Prostate gland (tissue), 2 donors: ENCODE measurements at places on chromosomes 3 and 15. TPM values are rescaled to one million over a fixed set of nuclear protein-coding genes. Genes with fewer than 3 reads are reported as not detected.
A peak's percentile ranks its signal among the peaks of the same experiment; 100 is the strongest.

GOLGA8O gene
- 7.7 TPM for total RNA-seq

PYGO1 gene
- total RNA-seq = 12.3 TPM

- no peaks in the 10 kb centered on the region for H3K27me3 ChIP-seq
- H3K27ac ChIP-seq = no peak overlapping the region
- H3K4me3 ChIP-seq = no peak overlapping the region
- no peaks in the 10 kb centered on the region for H3K4me1 ChIP-seq
- no peak for DNase-seq
Observed at GRCh38 chr15:77474310-77474988, 53.8 kb downstream of the HMG20A start.

GRCh38 chr3:129358177-129358771 is 70.2 kb downstream of the EFCAB12 start:
- H3K4me1 ChIP-seq = no peaks in the 10 kb centered on the region
- H3K4me3 ChIP-seq = no peak overlapping the region
- H3K36me3 ChIP-seq = no peaks in the 10 kb centered on the region
- DNase-seq = no peak

LMAN1L gene
- total RNA-seq = 219 TPM

DNA sequence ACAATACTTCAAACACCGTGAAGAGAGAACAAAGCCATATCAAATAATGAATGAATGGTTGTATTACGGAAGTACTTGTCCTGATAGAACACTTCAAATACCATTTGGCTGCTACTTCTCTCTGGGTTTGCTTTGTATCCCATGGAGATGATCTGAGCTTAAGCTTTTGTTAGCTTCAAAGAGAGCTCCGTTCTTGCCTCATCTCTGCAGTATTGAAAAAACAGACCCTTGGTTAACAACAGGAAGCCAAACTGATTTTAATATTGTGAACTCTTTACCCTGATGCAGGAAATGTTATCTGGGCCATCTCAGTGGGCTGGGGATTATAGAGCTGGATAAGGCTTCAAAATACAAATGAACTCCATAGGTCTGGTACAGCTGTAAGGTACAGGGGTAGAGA is 101.0 kb downstream of the CHL1 start:
- H3K36me3 ChIP-seq = no peaks in the 10 kb centered on the region
- H3K27me3 ChIP-seq = no peaks in the 10 kb centered on the region
- H3K4me3 ChIP-seq = no peak overlapping the region
- no peak overlapping the region for H3K27ac ChIP-seq
- no peak for DNase-seq

ASB14 gene
- not detected for total RNA-seq

DNA sequence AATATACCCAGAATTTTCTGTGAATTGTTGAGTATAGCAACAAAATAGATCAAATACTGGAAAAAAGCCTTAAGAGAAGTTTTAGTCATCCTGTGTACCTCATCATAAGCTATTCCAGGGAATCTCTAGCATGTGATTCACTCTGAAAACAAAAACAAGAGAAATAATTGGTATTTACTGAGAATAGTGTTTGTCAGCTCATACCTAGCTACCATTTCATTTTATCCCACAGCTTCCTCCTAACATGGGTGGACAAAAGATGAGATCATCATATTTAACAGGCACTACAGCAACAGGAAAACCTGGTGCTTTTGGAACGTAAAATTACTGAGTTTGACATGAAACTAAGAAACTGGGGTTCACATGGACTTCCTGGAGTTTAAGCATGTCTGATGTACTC is 753.5 kb upstream of the NECTIN3 start:
- H3K4me1 ChIP-seq = no peaks in the 10 kb centered on the region
- H3K27me3 ChIP-seq = no peaks in the 10 kb centered on the region
- DNase-seq = no peak
- H3K4me3 ChIP-seq = no peak overlapping the region
- H3K27ac ChIP-seq = no peak overlapping the region

SLC22A13 gene
- 1.6 TPM for total RNA-seq

ZNF80 gene
- not detected for total RNA-seq

DNA sequence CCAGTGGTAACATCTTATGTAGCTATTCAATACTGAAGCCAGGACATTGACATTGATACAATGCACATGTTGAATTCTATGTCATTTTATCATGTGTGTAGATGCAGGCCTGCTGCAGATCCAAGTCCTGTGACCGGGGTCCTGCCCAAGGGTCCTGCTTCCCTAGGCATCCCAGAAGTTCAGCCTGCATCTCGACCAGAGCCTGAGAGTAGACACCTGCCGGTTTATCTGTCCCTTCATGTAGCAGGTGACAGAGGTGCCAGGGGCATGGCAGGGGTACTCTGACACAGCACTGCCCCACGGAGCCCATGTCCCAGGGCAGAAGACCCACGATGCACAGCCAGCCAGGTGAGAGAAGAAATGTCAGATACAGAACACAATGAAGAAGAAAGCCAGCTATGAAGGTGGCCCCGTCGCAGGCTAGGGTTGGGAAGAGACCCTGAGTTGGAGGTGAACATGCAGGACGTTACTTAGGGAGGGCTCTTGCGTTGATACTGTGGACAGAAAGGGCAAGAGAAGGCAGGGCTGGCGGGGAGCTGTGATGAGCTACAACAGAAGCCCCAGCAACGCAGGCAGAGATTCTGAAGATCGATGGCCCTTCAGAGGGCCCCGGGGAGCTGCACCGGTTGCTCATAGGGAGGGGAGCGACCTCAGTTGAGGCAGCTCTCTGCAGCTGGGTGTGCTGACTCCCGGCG is 51.0 kb downstream of the TPRA1 start:
- no peaks in the 10 kb centered on the region for H3K27me3 ChIP-seq
- H3K27ac ChIP-seq = no peak overlapping the region
- peaks cover 9% of the 10 kb centered on the region for H3K4me1 ChIP-seq
- no peak overlapping the region for H3K4me3 ChIP-seq
- no peaks in the 10 kb centered on the region for H3K36me3 ChIP-seq

GRCh38 chr3:141057436-141057835 is 6.3 kb downstream of the SPSB4 start:
- H3K4me1 ChIP-seq = no peaks in the 10 kb centered on the region
- H3K36me3 ChIP-seq = no peaks in the 10 kb centered on the region
- H3K4me3 ChIP-seq = no peak overlapping the region
- DNase-seq = no peak
- H3K27me3 ChIP-seq = no peaks in the 10 kb centered on the region
- no peak overlapping the region for H3K27ac ChIP-seq

DAZL gene
- 21.5 TPM for total RNA-seq

- H3K27me3 ChIP-seq = no peaks in the 10 kb centered on the region
- H3K36me3 ChIP-seq = no peaks in the 10 kb centered on the region
- H3K27ac ChIP-seq = no peak overlapping the region
- no peak overlapping the region for H3K4me3 ChIP-seq
- H3K4me1 ChIP-seq = no peaks in the 10 kb centered on the region
- no peak for DNase-seq
Observed at GRCh38 chr3:111128884-111129283, 57.3 kb downstream of the NECTIN3 start.

DNA sequence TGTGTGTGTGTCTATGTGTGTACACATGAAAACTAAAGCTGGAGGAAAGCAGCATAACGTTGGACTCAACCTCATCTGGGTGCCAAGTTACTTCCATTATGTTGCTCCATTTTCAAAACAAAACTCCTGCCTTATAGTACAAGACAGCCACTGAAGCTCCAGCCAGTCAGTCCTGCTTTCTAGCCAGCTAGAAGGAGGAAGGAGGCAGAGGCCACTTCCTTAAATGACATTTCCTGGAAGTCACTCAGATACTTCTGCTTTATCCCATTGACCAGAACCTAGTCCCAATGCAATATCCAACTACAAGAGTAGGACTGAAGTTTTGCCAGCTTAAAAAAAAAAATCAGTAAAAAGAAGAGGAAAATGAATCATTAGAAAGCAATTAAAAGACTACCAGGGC is 31.7 kb downstream of the CADPS start:
- no peaks in the 10 kb centered on the region for H3K36me3 ChIP-seq
- DNase-seq = no peak
- H3K4me3 ChIP-seq = no peak overlapping the region
- H3K27ac ChIP-seq = no peak overlapping the region

DNA sequence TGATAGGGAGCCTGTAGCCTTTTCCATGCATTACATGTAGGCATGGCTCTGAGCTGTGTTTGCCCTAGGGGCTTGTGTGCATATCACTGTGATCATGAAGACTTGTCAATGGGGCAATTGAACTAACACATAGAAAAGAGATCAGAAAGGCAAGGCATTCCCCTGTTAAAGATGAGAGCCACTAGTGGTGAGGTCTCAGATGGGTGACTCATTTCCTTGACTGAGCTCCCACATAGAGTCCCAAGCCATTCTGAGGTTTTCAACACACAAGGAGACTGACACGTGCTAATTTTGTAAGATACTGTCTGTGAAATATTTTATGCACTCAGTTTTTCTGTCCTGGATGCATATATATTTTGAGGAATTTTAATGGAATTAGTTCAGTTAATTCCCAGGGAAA is 53.8 kb downstream of the SAMMSON start:
- no peak overlapping the region for H3K27ac ChIP-seq
- no peaks in the 10 kb centered on the region for H3K36me3 ChIP-seq
- no peaks in the 10 kb centered on the region for H3K4me1 ChIP-seq
- no peak for DNase-seq

- no peak for DNase-seq
- H3K27me3 ChIP-seq = no peaks in the 10 kb centered on the region
- H3K27ac ChIP-seq = no peak overlapping the region
- no peaks in the 10 kb centered on the region for H3K36me3 ChIP-seq
- H3K4me3 ChIP-seq = no peak overlapping the region
Observed at GRCh38 chr3:52817221-52817620, 13.3 kb downstream of the ITIH4 start.

- H3K27me3 ChIP-seq = no peaks in the 10 kb centered on the region
- no peaks in the 10 kb centered on the region for H3K4me1 ChIP-seq
Observed at GRCh38 chr3:94303266-94303665, 240.4 kb downstream of the NSUN3 start.

DNA sequence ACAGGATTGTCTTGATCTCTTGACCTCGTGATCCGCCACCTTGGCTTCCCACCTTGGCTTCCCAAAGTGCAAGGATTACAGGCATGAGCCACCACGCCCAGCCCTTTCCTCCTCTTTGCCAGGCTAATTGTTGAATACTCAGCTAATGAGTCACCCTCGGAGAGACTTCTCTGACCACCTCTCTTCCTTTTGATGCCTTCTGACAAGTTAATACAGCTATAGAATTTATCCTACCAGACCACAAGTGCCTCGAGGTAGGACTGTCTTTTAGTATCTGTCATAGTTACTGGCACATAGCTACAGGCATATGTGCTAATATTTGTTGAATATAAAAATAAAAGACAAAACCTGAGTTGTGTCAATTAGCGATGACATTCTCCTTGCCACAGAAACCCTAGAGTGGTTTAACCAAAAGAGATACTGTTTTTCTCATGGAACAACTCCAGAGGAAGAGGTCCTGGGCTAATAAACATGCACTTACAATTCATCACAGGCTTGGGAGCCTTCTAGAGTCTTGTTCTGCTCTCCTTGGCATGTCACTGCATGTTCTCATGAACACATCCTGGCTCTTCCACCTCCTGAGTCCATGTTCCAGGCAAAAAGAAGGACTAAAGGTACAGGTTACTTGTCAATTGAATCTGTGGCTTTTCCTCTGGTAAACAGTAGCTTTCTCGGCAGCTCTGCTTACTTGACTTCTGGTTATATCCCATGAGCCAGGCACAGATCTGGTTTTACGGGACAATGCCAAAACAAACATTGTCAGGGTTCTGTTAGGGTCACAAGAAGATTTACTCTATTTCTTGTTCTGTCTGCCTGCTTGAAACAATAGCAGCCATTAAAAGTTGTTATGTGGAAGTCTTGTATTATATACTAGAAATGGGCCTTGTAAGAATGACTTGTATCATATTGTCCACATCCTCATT is 332.3 kb downstream of the THSD4 start:
- H3K4me3 ChIP-seq = no peak overlapping the region
- no peaks in the 10 kb centered on the region for H3K36me3 ChIP-seq
- no peaks in the 10 kb centered on the region for H3K27me3 ChIP-seq
- peaks cover 2% of the 10 kb centered on the region for H3K4me1 ChIP-seq
- peak overlapping the region; percentile 70 for H3K27ac ChIP-seq

- no peaks in the 10 kb centered on the region for H3K36me3 ChIP-seq
- H3K27ac ChIP-seq = no peak overlapping the region
- H3K4me1 ChIP-seq = no peaks in the 10 kb centered on the region
- no peak for DNase-seq
- no peaks in the 10 kb centered on the region for H3K27me3 ChIP-seq
Observed at GRCh38 chr3:196280689-196281440, 6.7 kb downstream of the PCYT1A start.

AMT gene
- 8.9 TPM for total RNA-seq

DNA sequence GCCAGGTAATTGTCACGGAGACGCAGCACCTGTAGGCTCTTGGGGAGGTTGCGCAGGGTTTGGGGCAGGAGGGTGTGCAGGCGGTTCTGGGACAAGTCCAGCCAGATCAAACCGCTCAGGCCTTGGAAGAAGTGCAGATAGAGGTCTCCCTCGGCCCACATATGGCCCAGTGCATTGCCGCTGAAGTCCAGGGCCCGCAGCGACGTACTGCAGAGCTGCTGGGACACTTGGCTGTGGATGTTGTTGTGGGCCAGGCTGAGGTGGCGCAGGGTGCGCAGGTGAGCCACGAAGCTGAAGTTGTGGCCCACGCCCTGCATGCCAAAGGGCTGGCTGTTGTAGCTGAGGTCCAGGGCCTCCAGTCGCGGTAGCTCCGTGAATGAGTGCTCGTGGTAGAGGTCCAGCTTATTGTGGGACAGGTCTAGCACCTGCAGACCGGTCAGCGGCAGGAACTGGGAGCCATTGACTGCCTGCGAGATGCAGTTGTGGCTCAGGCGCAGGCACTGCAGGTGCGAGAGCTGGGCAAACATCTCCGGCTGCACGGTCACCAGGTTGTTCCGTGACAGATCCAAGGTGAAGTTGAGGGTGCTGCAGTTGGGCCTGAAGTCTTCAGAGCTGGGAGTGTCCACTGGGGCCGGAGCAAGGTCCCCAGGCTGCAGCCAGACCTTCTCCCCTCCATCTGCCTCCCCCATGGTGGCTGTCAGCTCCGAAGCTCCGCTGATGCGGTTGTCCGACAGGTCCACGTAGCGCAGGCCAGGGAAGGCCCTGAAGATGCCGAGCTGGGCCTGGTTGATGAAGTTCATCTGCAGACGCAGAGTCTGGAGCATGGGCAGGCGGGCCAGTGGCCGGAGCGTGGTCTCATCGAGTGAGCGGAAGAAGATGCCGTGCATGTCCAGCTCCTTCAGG is 2.9 kb downstream of the TLR9 start:
- no peak for DNase-seq
- no peaks in the 10 kb centered on the region for H3K27me3 ChIP-seq

FBXO40 gene
- total RNA-seq = 0.68 TPM

CDV3 gene
- total RNA-seq = 68.8 TPM

- no peak overlapping the region for H3K4me3 ChIP-seq
- H3K36me3 ChIP-seq = no peaks in the 10 kb centered on the region
- H3K27me3 ChIP-seq = no peaks in the 10 kb centered on the region
Observed at GRCh38 chr3:177110386-177110785, 86.9 kb downstream of the TBL1XR1 start.
